NCI-H526 (cell line): ENCODE measurements at places on chromosomes 13 and 19.
A peak's percentile ranks its signal among the peaks of the same experiment; 100 is the strongest.

GRCh38 chr13:97567510-97568243, 133.7 kb downstream of the RAP2A start:
- no peak for DNase-seq

- no peak for DNase-seq
These were observed 4.2 kb downstream of the POU4F1 start for GRCh38 chr13:78598966-78599644.

GRCh38 chr19:3831601-3832000, 37.2 kb downstream of the ZFR2 start:
- no peak for DNase-seq

GRCh38 chr19:50649433-50650391, at the start of gene C19orf81:
TSS of gene C19orf81 (plus strand) at chr19:50649445. CDS start at chr19:50649445, 0 bp downstream.
- peak; percentile 27 for DNase-seq

DNA sequence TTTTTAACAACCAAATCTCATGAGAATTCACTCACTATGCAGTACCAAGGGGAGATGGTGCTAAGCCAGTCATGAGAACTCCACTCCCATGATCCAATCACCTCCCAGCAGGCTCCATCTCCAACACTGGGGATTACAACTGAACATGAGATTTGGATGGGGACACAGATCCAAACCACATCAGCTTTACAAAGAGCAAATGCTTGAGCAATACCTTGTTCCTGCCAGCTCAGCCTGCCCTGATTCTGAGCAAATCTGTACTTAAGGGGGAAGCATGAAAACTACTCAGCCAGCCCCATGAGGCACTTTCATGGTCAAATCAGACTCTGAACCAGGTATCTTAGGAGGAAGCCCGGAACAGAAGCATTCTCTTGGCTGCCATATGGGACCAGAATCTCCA, 259.9 kb downstream of the TBC1D4 start:
- no peak for DNase-seq

- no peak for DNase-seq
These were observed 78.9 kb upstream of the FLT1 start for GRCh38 chr13:28573595-28574373.

DNA sequence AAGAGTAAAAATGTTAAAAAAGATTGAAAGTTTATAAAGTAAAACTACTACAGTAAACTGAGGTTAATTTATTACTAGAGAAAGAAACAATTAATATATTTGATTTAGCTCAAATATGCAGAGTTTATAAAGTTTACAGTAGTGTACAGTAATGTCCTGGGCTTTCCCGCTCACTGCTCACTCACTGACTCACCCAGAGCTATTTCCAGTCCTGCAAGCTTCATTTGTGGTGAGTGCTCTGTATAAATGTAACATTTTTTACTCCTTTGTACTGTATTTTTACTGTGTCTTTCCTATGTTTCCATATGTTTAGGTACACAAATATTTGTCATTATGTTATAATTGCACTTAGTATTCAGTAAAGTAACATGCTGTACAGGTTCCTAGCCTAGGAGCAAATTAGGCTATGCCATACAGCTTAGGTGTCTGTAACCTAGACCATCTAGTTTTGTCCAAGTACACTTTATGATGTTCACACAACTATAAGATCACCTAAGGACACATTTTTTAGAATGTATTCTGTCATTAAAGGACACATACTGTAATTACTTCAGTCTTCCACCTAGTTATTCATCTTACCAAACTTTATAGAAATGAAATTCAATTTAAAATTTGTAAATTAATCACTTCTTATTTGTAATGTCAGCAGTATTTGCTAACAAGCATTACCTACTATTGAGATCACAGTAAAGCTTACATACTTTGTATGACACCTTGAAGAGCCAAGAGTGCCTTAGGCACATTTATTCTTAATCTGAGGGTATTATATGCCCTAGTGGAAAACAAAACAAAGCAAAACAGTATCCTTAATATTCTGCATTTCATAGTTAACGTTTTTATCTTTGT, 683.4 kb downstream of the PCDH9 start:
- no peak for DNase-seq
